ENCODE measurements at places on chromosomes 1 and 21. TPM values are rescaled to one million over a fixed set of nuclear protein-coding genes. Genes with fewer than 3 reads are reported as not detected.

FAM43B gene
- total RNA-seq = 3.1 TPM

ESRRG gene
- total RNA-seq = 1.8 TPM

MCOLN3 gene
- total RNA-seq = 6.4 TPM

GJA4 gene
- 1.0 TPM for total RNA-seq

Data from WTC11 (cell line).